ENCODE measurements at places on chromosomes 6 and 20.

DNA sequence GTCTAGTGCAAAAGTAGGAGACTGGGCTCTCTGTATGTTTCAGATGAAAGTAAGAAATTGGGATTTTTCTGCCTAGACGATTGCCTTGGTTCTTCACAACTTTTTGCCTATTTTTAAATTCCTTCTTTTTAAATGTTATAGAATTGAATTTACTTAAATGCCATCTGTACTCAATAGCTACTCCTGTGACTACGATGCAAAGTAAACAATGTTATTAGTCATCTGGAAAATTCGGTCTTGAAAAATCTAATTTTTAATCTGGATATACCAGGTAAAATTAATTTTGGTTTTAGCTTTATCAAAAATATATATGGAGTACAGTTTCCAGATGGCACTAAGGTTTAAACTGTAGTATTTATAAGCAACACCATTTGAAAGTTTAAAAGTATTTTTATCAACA, 472.2 kb downstream of the UTRN start:
- DNase-seq = no peak

DNA sequence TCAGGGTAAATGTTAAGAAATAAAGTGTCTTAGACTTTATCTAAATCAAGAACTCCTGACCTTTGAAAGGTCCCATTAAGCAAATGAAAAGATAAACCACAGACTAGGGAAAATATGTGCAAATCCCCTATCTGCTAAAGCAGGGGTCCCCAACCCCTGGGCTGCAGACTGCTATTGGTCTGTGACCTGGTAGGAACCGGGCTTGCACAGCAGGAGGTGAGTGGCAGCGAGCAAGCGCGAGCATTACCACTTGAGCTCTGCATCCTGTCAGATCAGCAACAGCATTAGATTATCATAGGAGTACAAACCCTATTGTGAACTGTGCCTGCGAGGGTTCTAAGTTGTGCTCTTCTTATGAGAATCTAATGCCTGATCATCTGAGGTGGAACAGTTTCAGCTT, 42.4 kb downstream of the LCA5 start:
- no peak for DNase-seq

GRCh38 chr6:132685009-132685408, 26.0 kb upstream of the TAAR1 start:
- DNase-seq = no peak

DNA sequence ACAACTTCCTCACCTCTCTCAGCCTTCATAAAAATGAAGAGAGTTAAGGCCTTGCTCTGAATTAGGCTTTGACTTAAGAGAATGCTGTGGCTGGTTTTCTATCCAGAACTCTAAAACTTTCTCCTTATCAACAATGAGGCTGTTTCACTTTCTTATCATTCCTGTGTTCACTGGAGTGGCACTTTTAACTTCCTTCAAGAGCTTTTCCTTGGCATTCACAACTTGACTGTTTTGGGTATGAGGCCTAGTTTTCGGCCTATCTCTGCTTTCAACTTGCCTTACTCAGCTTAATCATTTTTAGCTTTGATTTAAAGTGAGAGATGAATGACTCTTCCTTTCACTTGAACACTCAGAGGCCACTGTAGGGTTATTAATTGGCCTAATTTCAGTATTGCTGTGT, 4.3 kb upstream of the LOC128125822 start:
- no peak for DNase-seq

- DNase-seq = peak; percentile 41
These were observed 47.1 kb downstream of the MCUR1 start for GRCh38 chr6:13767121-13767808.

- DNase-seq = no peak
These were observed 6.1 kb downstream of the DNPH1 start for GRCh38 chr6:43223175-43223574.

DNA sequence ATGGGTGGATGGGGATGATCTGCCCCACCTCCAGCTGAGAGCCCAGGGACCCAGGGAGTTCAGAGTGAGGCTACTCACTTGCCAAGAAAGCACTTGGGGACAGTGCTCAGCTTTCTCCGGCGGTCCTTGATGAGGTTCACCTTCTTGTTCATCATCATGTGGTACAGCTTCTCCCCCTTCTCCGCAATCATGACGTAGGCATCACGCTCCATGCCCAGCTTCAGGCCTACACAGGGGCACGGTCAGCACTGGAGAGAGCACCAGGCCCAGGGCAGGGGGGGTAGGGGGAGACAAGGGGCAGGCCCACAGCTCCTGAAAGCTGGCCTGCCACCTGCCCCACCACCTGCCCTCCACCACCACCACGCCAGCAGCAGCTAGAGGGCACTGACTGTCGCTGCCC, 139.2 kb downstream of the PREX1 start:
- DNase-seq = no peak

DNA sequence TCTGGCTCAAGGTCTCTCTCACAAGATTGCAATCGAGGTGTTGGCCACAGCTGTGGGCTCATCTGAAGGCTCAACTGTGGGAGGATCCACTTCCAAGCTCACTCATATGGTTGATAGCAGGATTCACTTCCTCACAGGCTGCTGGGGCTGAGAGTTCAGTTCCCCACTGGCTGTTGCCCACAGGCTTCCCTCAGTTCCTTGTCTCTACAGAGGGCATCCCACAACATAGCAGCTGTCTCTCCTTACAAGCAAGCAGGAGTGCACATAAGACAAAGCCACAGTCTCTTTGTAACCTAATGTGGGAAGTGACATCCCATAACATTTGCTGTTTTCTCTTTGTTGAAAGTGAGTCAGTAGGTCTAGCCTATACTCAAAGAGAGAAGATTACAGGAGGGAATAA, 14.0 kb downstream of the SPATS1 start:
- peak; percentile 8 for DNase-seq

- no peak for DNase-seq
These were observed 119.0 kb upstream of the RNF24 start for GRCh38 chr20:4134355-4134834.

DNA sequence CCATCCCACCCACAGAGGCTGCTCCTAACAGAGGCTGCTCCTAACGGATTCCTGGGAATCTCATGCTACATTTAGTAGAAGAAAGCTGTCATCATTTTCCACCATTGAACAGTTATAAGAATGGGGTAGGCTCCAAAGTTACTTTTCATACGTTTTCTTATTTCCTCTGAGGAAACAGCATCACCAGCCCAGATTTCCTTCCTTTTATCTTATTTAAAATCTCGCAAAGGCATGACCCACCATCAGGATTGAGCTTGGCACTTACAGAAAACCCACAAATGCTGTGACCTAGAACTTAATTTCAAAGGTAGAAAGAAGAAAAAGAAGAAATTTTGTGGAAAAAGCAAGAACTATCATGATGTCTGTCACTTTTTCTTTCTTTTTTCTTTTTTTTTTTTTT, 168.0 kb downstream of the LY86 start:
- DNase-seq = no peak

DNA sequence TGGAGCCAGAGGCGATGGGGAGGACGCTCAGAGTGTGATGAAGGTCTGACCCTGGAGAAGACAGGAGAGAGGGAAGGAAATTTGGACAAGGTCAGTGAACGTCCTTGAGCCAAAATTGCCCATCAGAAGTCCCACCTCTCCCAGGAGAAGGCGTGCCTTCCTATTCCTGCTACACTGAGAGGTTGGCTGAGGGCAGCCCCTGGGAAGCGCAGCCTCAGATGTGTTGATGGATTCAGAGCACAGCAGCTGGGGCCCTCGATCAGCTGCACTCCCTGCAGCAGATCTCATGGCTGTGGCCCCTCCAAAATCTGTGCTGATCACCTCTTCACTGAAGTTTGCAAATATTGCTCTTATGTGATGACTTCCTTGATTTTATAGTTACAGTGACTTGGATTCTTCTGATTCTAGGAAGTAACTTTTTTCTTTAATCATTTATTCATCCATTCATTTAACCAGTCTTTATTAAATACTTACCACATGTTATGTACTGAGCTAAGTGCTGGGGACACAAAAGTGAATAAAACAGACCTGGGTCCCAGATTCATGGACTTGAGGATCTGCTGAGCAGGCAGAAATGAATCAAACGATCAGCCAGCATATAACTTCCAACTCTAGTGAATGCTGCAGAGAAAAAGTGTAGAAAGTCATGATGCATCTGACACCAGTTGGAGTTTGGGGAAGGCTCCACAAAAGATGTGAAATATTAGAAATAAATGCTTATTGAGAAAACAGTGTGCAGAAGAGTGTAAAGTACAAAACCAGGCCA, 69.6 kb upstream of the ARMC2 start:
- DNase-seq = no peak

GRCh38 chr20:58054082-58054779, 174.2 kb downstream of the ANKRD60 start:
- no peak for DNase-seq

DNA sequence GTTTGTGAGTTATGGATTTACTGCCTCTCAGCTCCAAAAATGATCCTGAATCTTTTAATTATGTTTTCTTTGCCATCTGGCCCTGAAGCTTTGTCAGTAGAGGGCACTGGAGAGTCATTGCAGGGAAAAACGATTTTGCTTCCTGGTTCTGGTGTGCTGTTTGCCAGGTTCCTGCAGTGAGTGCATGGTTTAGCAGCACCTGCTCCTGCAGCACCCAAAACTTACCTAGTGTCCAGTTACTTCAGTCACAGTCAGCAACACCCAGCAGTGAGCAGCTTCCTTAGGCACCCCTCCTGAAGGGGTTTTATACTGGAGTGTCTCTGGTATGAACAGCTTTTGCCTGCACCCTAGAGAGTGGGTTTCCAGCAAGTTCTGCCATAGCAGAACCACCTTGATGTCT, 6.0 kb upstream of the TRIM26 start:
- DNase-seq = peak; percentile 60

DNA sequence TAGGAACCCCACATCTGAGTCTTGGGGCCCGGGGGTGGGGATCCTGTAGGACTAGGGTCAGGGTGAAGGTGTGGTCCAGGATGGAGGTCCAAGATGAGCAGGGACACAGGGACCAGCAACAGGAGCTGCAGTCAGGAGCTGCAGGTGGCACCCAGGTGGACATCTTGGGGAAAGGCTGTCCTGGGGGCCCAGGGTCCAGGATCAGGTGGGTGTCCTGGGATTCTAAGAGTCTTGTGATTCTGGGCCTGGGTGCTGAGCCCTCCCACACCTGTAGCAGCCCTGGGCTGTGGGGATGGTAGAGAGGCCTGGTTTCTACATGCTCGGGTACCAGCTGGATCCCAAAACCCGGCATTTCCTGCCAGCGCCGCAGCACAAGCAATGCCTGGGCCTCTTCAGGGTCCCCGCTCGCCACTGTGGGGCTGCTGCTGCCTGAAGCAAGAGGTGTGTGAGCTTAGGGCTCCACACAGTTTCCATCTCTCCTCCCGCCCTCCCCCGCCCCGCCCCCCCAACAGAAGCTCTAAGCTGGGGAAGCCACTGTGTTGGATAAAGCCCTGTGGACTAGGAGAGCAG, 20.7 kb downstream of the ERGIC3 start:
- DNase-seq = no peak

DNA sequence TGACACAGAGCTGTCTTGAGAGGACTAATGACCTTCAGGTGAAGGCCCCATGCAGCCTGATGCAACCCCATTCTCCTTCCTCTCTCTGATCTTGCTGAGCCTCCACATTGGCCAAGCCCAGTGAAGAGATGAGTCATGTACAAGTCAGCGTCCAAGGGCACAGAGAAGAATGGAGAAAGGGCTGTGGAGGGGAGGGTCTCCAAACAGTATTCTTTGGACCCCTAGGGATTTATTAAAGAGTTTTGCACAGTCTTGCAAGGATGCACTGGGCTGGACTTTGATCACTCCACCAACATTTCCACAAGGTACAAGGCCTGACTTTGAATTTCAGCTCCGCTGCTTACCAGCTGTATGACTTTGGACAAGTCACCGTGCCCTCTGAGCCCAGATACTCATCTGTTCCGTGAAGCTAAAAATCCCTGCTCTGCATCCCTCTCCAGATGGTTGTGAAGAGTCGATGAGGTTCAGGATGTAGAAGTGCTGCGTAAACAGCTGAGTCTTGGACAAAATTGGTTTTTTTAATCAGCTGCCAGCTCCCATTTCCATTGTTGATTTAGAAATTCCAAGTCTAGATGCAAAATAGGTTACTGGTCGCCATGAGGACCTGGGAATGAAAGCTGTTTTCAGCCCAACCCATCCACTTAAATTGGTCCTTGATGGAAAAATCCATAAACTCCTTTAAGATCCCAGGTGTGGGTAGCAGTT, 14.1 kb upstream of the KCNG1 start:
- no peak for DNase-seq

All from KBM-7 (cell line).